ENCODE measurements at places on chromosomes 16 and 17. TPM values are rescaled to one million over a fixed set of nuclear protein-coding genes. Genes with fewer than 3 reads are reported as not detected.

The TBC1D3G gene
- not detected for total RNA-seq

The MYLK3 gene
- total RNA-seq, result 0.06 TPM

The SOX15 gene
- total RNA-seq, result 0.72 TPM

The RAB11FIP4 gene
- 0.87 TPM for total RNA-seq

The GPRC5C gene
- total RNA-seq, result 56.4 TPM

The ZNF207 gene
- total RNA-seq, result 248 TPM

The KRTAP2-2 gene
- total RNA-seq, result not detected

The KIF19 gene
- 0.01 TPM for total RNA-seq

The KRTAP4-9 gene
- total RNA-seq, result not detected

The NTN3 gene
- total RNA-seq, result not detected

The RAB37 gene
- total RNA-seq, result 1.0 TPM

The OTOA gene
- not detected for total RNA-seq

The NAGPA gene
- total RNA-seq, result 19.4 TPM

The CD300LG gene
- not detected for total RNA-seq

The VWA3A gene
- total RNA-seq, result 0.08 TPM
